HT1080 (cell line): ENCODE measurements at places on chromosomes 3 and 15.
A peak's percentile ranks its signal among the peaks of the same experiment; 100 is the strongest.

- DNase-seq = peak; percentile 81
Observed at GRCh38 chr15:38068626-38069391, 134.4 kb downstream of the TMCO5A start.

DNA sequence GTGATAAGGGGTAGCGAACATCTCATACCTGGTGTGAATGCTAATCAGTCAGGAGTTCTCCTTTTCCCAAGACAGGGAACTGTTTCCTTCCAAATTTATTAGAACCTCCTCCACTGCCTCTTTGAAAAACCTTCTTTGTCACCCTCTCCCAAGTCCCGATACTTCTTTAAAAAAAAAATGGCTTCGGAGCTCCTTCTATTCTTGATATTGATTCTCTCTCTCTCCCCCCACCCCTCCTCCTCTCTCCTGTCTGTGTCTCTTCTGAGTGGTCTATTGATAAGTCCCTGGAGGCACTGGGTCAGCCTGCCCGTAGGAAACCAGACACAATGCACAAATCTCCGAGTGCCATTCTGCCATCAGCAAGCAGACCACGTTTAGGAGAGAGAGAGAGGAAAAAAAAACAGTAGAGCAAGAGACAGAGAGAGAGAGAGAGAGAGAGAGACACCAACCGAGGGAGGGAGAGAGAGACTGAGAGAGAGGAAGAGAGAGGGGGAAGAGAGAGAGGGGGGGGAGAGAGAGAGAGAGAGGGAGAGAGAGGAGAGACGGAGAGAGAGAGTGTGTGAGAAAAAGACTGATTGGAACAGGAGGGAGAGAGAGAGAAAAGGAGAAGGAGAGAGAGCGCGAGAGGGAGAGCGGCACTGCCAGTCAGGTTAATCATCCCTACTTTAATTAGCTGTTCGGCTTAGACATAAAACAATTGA is 160.9 kb downstream of the TIGIT start:
- no peak for DNase-seq

GRCh38 chr3:11056531-11057050 is 64.0 kb downstream of the SLC6A1 start:
- DNase-seq = no peak

DNA sequence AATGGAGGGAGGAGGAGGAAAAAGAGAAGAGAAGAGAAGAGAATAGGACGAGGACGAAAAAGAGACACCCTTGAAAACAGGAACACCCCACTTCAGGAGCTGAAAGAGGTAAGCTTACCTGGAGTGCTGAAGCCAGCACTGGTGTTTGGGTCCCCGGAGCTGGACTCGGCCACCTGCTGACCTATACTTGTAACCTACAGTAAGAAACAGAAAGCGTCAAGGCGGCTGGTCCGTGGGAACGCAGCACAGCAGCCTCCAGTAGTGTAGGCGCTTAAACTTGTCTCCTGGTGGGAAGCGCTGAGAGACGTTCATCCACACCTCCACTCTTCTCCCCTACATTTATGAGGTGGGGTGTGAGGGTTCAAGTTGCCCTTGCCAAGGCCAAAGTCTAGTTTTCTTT is 141.0 kb downstream of the NSMCE3 start:
- DNase-seq = no peak

- peak; percentile 73 for DNase-seq
Observed at GRCh38 chr15:79724312-79724711, 172.5 kb downstream of the MTHFS start.

DNA sequence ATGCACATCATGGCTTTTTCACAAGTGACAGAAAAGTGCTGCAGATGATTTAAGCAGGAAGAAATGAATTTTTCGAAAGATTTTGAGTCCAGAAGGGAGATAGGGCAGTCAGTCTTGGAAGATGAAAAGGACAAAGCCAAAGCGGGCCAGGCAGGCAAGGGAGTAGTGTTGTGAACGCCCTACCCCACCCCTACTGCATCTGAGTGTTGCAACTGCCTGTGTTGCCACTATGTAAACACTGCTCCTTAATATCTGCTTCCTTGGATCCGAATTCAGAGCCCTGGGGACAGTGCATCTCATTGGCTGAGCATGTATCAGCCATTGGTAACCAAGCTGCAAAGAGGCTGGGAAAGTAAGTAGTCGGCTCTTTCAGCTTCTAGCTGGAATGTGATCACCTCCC is 39.0 kb downstream of the CNTN4 start:
- DNase-seq = no peak

- peak; percentile 74 for DNase-seq
Observed at GRCh38 chr3:159208050-159208449, 406.2 kb downstream of the MFSD1 start.

GRCh38 chr15:56735589-56735988 is 2.3 kb upstream of the ZNF280D start:
- DNase-seq = no peak

DNA sequence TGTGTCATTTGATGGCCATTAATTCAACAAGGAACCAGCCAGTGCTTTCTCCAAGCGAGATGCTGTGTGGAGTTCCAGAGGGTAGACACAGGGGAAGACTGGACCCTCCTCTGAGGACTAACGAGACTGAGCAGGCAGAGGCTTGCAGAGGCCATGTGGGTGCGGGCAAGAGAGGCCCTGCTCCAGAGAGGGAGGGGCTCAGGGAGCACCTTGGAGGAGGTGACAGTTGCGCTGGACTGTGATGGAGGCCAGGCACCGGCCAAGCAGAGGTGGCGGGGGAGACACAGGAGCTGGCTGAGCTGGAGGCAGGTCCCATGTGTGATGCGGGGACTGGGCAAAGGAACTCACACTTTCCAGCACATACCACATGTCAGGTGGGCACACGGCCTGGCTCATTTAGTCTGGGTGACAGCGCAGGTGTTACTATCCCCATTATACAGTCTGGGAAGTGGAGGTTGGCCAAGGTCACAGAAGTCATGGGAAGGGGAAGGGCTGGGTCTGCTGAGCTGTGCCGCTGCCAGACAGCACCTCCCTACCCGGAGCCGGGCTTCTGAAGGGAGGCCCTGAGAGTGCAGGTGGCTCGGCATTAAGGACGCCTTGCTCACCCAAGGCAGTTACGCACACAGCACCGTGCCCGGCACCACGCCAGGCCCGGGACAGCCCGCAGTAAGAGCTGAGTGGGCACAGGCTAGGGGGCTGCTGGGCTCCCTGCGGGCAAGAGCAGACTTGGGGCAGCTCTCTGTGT is 3.7 kb downstream of the MELTF start:
- no peak for DNase-seq

DNA sequence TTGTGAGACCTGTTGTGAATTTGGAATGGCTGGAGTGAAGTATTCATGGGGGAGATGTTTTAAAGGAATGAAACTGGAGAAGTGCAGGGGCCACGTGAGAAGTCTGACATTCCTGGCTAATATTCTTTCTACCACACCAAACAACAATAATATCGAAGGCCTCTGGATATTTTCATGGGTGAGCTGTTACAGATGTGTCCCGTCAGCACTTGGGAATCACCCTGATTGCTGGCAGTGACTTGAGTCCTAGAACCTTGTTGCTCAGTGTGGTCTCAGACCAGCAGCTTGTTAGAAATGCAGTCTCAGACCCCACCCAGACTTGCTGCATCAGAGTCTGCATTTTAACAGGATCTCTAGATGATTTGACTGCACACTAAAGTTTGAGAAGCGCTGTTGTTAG is 113.8 kb downstream of the ITPR1 start:
- DNase-seq = no peak
